ENCODE measurements at places on chromosomes 7 and 10. TPM values are rescaled to one million over a fixed set of nuclear protein-coding genes. Genes with fewer than 3 reads are reported as not detected.

- no peaks in the 10 kb centered on the region for H3K36me3 ChIP-seq
- peak; percentile 22 for DNase-seq
- no peaks in the 10 kb centered on the region for H3K4me1 ChIP-seq
- H3K4me3 ChIP-seq: no peak overlapping the region
- peaks cover 4% of the 10 kb centered on the region for H3K27me3 ChIP-seq
- H3K27ac ChIP-seq: no peak overlapping the region
These were observed 259.3 kb upstream of the TCERG1L start for GRCh38 chr10:131570716-131571307.

- H3K27me3 ChIP-seq: no peaks in the 10 kb centered on the region
- no peaks in the 10 kb centered on the region for H3K4me1 ChIP-seq
- H3K27ac ChIP-seq: no peak overlapping the region
- H3K36me3 ChIP-seq: no peaks in the 10 kb centered on the region
- H3K4me3 ChIP-seq: no peak overlapping the region
- no peak for DNase-seq
These were observed 200.9 kb downstream of the GRM3 start for GRCh38 chr7:86844608-86845007.

DNA sequence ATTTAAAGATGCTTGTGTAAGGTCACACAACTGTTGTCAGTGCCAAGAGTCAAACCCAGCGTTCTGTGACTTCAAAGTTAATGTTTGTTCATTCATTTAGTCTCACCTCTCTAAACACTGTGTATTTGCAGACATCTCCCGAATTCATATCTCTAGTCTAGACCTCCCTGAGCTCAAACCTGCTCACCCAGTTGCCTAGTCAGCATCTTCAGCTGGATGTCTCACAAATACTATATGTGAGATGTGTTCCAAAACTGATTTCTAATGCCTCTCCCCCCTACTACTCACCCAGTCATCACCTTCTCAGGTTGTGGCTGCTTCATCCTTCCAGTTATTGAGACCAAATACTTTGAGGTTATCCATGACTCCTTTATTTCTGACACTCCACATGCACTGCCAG, 91.4 kb downstream of the ST7 start:
- H3K4me3 ChIP-seq: no peak overlapping the region
- no peaks in the 10 kb centered on the region for H3K27me3 ChIP-seq
- H3K36me3 ChIP-seq: no peaks in the 10 kb centered on the region

- H3K27me3 ChIP-seq: no peaks in the 10 kb centered on the region
- no peaks in the 10 kb centered on the region for H3K4me1 ChIP-seq
- H3K4me3 ChIP-seq: no peak overlapping the region
These were observed 12.8 kb upstream of the GPR85 start for GRCh38 chr7:113099284-113099919.

DNA sequence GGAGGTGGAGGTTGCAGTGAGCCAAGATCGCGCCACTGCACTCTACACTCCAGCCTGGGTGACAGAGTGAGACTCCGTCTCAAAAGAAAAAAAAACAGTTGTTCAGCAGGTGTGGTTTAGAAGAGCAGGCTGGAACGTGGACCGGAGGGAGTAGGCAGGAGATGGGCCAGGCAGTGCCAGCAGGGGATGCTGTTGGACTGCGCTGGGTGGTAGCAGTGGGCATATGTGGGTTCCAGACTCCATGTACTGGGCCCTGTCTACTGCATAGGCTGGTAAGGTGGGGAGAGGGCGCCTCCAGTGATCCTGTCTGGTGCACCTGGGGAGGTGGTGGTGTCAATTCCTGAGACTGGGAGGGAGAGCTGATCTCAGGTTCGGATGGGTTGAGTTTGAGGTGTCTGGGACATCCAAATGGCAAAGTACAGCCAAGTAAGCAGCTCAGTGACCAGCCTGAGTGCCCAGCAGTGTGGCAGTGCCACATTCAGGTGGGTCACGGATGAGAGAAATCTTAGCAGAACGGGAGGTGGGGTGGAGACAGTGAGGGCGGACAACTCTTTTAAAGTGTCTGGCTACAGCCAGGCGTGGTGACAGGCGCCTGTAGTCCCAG, 25.9 kb downstream of the SFXN4 start:
- peaks cover 1% of the 10 kb centered on the region for H3K36me3 ChIP-seq
- no peak overlapping the region for H3K4me3 ChIP-seq
- H3K4me1 ChIP-seq: peaks cover 17% of the 10 kb centered on the region
- peak; percentile 65 for DNase-seq
- H3K27ac ChIP-seq: no peak overlapping the region

GRCh38 chr10:90822508-90822907, 35.3 kb downstream of the HTR7 start:
- H3K4me3 ChIP-seq: no peak overlapping the region
- H3K4me1 ChIP-seq: no peaks in the 10 kb centered on the region

GRCh38 chr7:2261611-2262010, 19.6 kb downstream of the NUDT1 start:
- peak overlapping the region; percentile 24 for H3K27ac ChIP-seq
- no peaks in the 10 kb centered on the region for H3K36me3 ChIP-seq
- no peaks in the 10 kb centered on the region for H3K27me3 ChIP-seq
- no peak overlapping the region for H3K4me3 ChIP-seq
- no peaks in the 10 kb centered on the region for H3K4me1 ChIP-seq
- DNase-seq: no peak

GRCh38 chr10:79386637-79387465, 39.6 kb downstream of the PPIF start:
- H3K27me3 ChIP-seq: no peaks in the 10 kb centered on the region
- H3K4me3 ChIP-seq: no peak overlapping the region
- no peaks in the 10 kb centered on the region for H3K36me3 ChIP-seq
- peaks cover 7% of the 10 kb centered on the region for H3K4me1 ChIP-seq
- no peak overlapping the region for H3K27ac ChIP-seq

DNA sequence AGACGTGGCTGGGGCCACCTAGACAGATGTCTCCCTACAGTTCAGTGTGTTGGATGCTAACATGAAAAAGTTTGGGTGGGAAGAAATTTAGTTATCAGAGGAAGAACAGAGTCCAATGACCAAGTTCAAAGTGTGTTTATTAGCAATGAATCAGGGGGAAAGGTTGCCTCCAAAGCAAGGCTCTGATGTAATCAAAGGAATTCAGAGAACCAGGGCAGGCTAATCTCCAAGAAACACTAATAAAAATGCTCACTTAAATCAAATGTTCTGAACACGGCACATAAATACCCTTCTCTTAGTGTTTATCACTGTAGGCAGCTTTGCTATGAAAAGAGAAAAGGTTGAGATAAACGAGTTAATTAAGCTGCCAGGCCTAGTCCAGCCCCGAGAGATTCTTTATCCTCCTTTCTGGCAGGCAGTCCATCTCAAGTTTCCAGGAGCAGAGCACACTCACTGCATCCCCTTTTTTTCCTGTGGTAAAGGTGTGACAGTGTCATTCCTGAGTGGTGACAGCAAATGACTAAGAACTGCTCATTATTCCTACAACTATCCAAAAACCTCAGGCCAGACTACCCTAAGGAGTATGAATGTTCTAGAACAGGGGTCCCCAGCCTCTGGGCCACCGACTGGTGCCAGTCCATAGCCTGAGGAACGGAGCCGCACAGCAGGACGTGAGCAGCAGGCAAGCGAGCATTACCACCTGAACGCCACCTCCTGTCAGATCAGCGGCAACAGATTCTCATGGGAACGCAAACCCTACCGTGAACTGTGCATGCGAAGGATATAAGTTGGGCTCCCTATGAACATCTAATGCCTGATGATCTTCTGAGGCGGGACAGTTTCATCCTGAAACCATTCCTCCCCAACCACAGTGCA, 66.9 kb upstream of the FHIP2A start:
- no peaks in the 10 kb centered on the region for H3K27me3 ChIP-seq
- H3K4me1 ChIP-seq: no peaks in the 10 kb centered on the region
- H3K36me3 ChIP-seq: no peaks in the 10 kb centered on the region
- no peak for DNase-seq

DNA sequence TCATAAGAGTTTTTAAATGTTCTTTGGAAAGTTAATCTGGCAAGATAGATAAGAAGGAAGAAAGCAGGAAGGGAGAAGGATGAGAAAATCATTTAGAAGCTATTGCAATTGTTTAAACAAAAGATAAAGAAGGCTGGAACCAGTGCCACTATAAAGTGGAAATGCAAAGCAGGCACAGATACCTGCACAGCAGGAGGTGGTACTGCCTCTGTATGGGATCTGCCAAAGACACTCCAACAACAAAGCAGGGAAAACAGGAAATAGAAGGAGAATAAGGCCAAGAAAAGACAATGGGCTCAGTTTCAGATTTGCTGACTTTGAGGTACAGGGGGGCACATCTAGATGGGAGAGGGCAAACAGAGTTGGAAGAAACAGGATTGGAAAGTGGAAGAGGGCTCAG, 138.6 kb downstream of the PPP1R17 start:
- H3K27me3 ChIP-seq: no peaks in the 10 kb centered on the region
- no peaks in the 10 kb centered on the region for H3K36me3 ChIP-seq
- no peak overlapping the region for H3K4me3 ChIP-seq
- H3K27ac ChIP-seq: no peak overlapping the region

GRCh38 chr7:120862987-120863590, 5.1 kb upstream of the TSPAN12 start:
- H3K36me3 ChIP-seq: no peaks in the 10 kb centered on the region
- H3K4me1 ChIP-seq: no peaks in the 10 kb centered on the region

GRCh38 chr7:103810112-103810744, 179.2 kb downstream of the RELN start:
- H3K27me3 ChIP-seq: no peaks in the 10 kb centered on the region
- DNase-seq: no peak
- H3K4me1 ChIP-seq: peaks cover 17% of the 10 kb centered on the region
- H3K27ac ChIP-seq: peak overlapping the region; percentile 6

GRCh38 chr10:103638948-103639347, 145.4 kb downstream of the NEURL1 start:
- H3K4me1 ChIP-seq: no peaks in the 10 kb centered on the region
- H3K4me3 ChIP-seq: no peak overlapping the region
- H3K27me3 ChIP-seq: no peaks in the 10 kb centered on the region

- DNase-seq: no peak
- no peak overlapping the region for H3K4me3 ChIP-seq
- H3K4me1 ChIP-seq: peaks cover 2% of the 10 kb centered on the region
- H3K27me3 ChIP-seq: no peaks in the 10 kb centered on the region
- no peak overlapping the region for H3K27ac ChIP-seq
These were observed 133.3 kb upstream of the KIF5B start for GRCh38 chr10:32189400-32190084.

- no peaks in the 10 kb centered on the region for H3K4me1 ChIP-seq
- no peaks in the 10 kb centered on the region for H3K36me3 ChIP-seq
- no peaks in the 10 kb centered on the region for H3K27me3 ChIP-seq
- no peak overlapping the region for H3K4me3 ChIP-seq
- no peak overlapping the region for H3K27ac ChIP-seq
- no peak for DNase-seq
These were observed 260.8 kb downstream of the SKAP2 start for GRCh38 chr7:26603631-26604030.

Gene IL6
- not detected for total RNA-seq

Gene PIP
- total RNA-seq: not detected

Gene AKR1D1
- total RNA-seq: 93.9 TPM

Gene TMEM176B
- 1,041 TPM for total RNA-seq

Measured in liver (tissue), 10 donors.